ENCODE measurements at places on chromosomes 6 and 20.
A peak's percentile ranks its signal among the peaks of the same experiment; 100 is the strongest.

GRCh38 chr6:31033075-31033474 is 22.8 kb downstream of the MUC22 start:
- DNase-seq = no peak
- H3K36me3 ChIP-seq = no peaks in the 10 kb centered on the region
- no peaks in the 10 kb centered on the region for H3K27me3 ChIP-seq
- H3K4me3 ChIP-seq = no peak overlapping the region

- peaks cover 22% of the 10 kb centered on the region for H3K4me1 ChIP-seq
- H3K27me3 ChIP-seq = no peaks in the 10 kb centered on the region
- DNase-seq = no peak
These were observed 2.8 kb downstream of the RNF24 start for GRCh38 chr20:4012589-4012988.

- no peak for DNase-seq
- H3K27me3 ChIP-seq = no peaks in the 10 kb centered on the region
- H3K27ac ChIP-seq = no peak overlapping the region
- no peak overlapping the region for H3K4me3 ChIP-seq
- peaks cover 12% of the 10 kb centered on the region for H3K4me1 ChIP-seq
These were observed 49.3 kb downstream of the LYRM4 start for GRCh38 chr6:5211492-5211891.

- H3K27ac ChIP-seq = peak overlapping the region; percentile 87
- peak; percentile 37 for DNase-seq
- H3K4me1 ChIP-seq = peaks cover 78% of the 10 kb centered on the region
These were observed 62.0 kb downstream of the GFOD1 start for GRCh38 chr6:13425270-13425873.

- no peak overlapping the region for H3K4me3 ChIP-seq
- no peak overlapping the region for H3K27ac ChIP-seq
- peaks cover 3% of the 10 kb centered on the region for H3K4me1 ChIP-seq
- H3K27me3 ChIP-seq = no peaks in the 10 kb centered on the region
- H3K36me3 ChIP-seq = peaks cover 15% of the 10 kb centered on the region
These were observed 279.1 kb upstream of the THEMIS start for GRCh38 chr6:128179876-128180438.

- peaks cover 1% of the 10 kb centered on the region for H3K4me1 ChIP-seq
- no peak overlapping the region for H3K27ac ChIP-seq
- no peak for DNase-seq
- H3K4me3 ChIP-seq = no peak overlapping the region
These were observed 31.6 kb downstream of the MYLK4 start for GRCh38 chr6:2719093-2719455.

GRCh38 chr20:15739035-15739434 is 834.2 kb downstream of the KIF16B start:
- DNase-seq = no peak
- H3K4me1 ChIP-seq = no peaks in the 10 kb centered on the region
- no peaks in the 10 kb centered on the region for H3K27me3 ChIP-seq
- H3K4me3 ChIP-seq = no peak overlapping the region
- no peaks in the 10 kb centered on the region for H3K36me3 ChIP-seq

DNA sequence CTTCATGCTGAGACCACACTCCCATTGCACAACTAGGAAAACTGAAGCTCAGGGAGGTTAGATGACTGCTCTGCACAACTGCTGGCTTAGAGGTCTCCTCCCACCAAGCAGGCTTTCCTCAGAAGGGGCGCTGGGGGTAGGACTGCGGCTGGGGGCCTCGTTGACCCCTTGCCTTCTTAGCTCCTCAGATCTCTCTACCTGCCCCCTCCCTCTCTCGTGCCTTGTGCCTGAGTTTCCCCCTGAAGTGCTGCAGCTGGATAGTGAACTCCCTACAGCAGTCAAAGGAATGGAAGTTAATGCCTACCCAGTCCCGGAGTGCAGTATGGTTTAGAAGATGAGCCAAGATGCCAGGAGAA is 149.8 kb downstream of the GRM4 start:
- no peak for DNase-seq
- H3K27me3 ChIP-seq = peaks cover 12% of the 10 kb centered on the region
- H3K4me3 ChIP-seq = no peak overlapping the region
- no peak overlapping the region for H3K27ac ChIP-seq

- DNase-seq = no peak
- H3K4me3 ChIP-seq = no peak overlapping the region
- no peaks in the 10 kb centered on the region for H3K27me3 ChIP-seq
- H3K4me1 ChIP-seq = no peaks in the 10 kb centered on the region
- H3K27ac ChIP-seq = no peak overlapping the region
These were observed 577.5 kb downstream of the QKI start for GRCh38 chr6:163992056-163992455.

GRCh38 chr6:21596145-21596948 is 2.8 kb downstream of the SOX4 start:
- H3K27ac ChIP-seq = peak overlapping the region; percentile 96
- H3K27me3 ChIP-seq = no peaks in the 10 kb centered on the region
- H3K36me3 ChIP-seq = no peaks in the 10 kb centered on the region
- peak; percentile 84 for DNase-seq
- peaks cover 34% of the 10 kb centered on the region for H3K4me1 ChIP-seq

DNA sequence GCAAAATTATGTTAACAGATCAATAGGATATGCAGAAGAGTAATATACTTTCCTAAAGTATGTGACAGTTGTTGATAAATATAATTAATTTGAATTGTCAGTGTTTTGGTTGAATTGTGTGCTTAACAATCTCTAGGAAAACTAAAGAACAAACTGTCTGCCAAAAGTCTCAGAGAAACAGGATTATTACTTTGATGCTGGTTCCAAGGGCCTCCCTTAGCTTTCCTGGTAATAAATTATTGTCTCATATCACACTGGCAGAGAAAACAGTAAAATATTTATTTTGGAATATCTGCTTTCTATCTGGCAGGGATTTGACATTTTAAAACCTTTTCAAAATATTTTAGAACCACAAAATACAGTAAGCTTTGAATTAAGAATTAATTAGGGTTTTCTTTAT is 40.1 kb upstream of the CARMIL1 start:
- H3K36me3 ChIP-seq = no peaks in the 10 kb centered on the region
- H3K27ac ChIP-seq = no peak overlapping the region
- H3K27me3 ChIP-seq = no peaks in the 10 kb centered on the region
- H3K4me3 ChIP-seq = no peak overlapping the region
- DNase-seq = no peak
- no peaks in the 10 kb centered on the region for H3K4me1 ChIP-seq

DNA sequence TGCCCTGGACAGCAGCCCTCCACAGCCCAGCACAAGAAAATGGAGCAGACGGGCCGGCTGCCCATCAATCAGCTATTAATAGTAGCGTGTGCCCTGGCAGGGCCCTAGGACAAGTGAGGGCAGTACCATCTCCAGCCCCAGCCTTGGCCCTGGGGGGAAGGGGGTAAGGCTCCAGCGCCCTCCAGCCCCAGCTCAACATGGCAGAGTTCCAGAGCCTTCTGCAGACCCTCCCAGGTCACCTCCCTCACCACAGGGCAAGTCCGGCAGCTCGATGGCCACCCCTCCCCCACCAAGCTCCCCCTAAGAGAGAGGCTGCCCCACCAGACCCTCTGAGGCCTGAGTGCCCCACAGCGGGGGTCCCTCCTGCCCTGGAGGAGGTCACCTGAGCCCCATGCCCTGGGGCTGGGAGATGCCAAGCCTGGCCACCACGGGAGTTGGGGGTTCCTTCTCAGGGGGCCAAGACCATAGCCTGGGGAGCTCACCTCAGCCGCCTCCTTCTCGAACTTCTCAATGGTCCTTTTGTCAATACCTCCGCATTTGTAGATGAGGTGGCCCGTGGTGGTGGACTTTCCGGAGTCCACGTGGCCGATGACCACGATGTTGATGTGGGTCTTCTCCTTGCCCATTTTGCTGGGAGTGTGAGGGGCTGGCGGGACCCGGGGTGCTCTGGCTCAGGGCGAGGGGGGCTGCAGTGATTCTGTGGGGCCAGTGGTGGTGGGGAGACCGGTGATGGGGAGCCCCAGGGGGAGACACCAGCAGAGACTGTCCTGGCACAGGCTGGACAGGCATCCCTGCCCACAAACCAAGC is 1.5 kb downstream of the EEF1A2 start:
- H3K27ac ChIP-seq = no peak overlapping the region
- no peak for DNase-seq
- H3K4me3 ChIP-seq = peak overlapping the region; percentile 50
- H3K27me3 ChIP-seq = peaks cover 57% of the 10 kb centered on the region
- H3K36me3 ChIP-seq = no peaks in the 10 kb centered on the region

GRCh38 chr20:16069389-16070010 is 503.7 kb downstream of the KIF16B start:
- peaks cover 12% of the 10 kb centered on the region for H3K4me1 ChIP-seq
- no peak overlapping the region for H3K4me3 ChIP-seq
- H3K27ac ChIP-seq = no peak overlapping the region
- no peak for DNase-seq
- no peaks in the 10 kb centered on the region for H3K27me3 ChIP-seq
- H3K36me3 ChIP-seq = no peaks in the 10 kb centered on the region

DNA sequence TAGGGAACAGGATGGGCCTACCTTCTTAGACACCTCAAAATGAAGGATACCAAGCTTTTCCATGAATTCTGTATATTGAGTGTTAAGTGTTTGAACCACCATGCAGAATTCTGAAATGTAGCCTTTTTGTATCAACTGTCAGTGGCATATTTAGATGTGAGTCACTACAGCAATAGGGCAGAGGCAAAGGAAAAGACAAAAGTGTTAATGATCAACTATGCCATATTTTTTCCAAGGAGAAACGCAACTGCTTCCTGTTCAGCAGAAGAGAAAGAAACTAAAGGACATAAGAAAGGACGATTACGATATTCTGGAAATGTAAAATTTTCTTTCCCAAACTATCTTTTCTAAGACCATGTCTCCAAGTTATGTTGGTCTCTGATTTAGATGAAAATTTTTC is 104.6 kb upstream of the RSPO3 start:
- no peaks in the 10 kb centered on the region for H3K36me3 ChIP-seq
- no peak overlapping the region for H3K4me3 ChIP-seq
- DNase-seq = no peak
- H3K27me3 ChIP-seq = no peaks in the 10 kb centered on the region
- H3K4me1 ChIP-seq = no peaks in the 10 kb centered on the region
- no peak overlapping the region for H3K27ac ChIP-seq

DNA sequence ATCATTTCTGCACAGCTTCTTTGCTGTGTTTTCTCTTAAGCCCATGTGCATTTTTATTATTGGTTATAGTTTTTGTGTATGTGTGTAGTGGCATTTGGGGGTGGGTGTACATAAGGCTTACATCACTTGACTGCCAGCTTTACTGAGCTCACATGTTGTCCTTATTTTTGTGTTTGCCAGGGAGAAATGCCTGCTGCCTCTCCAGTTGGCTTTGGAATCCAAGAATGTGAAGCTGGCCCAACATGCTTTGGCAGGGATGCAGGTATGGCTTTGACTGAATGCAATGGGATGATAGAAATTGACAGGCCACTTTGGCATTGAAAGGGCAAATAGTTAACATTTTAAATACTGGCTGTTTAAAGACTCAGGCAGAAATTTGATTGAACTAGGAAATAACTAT is 11.4 kb downstream of the PBOV1 start:
- no peaks in the 10 kb centered on the region for H3K27me3 ChIP-seq
- H3K36me3 ChIP-seq = no peaks in the 10 kb centered on the region
- H3K27ac ChIP-seq = no peak overlapping the region
- H3K4me3 ChIP-seq = no peak overlapping the region
- DNase-seq = no peak

- peaks cover 31% of the 10 kb centered on the region for H3K27me3 ChIP-seq
- peak overlapping the region; percentile 44 for H3K4me3 ChIP-seq
- no peak overlapping the region for H3K27ac ChIP-seq
- no peaks in the 10 kb centered on the region for H3K36me3 ChIP-seq
- H3K4me1 ChIP-seq = peaks cover 13% of the 10 kb centered on the region
These were observed 19.9 kb downstream of the COL9A1 start for GRCh38 chr6:70282919-70283461.

- no peak overlapping the region for H3K27ac ChIP-seq
- H3K27me3 ChIP-seq = no peaks in the 10 kb centered on the region
- DNase-seq = no peak
- no peaks in the 10 kb centered on the region for H3K36me3 ChIP-seq
- no peaks in the 10 kb centered on the region for H3K4me1 ChIP-seq
These were observed 306.9 kb upstream of the SGK1 start for GRCh38 chr6:134624781-134625180.

DNA sequence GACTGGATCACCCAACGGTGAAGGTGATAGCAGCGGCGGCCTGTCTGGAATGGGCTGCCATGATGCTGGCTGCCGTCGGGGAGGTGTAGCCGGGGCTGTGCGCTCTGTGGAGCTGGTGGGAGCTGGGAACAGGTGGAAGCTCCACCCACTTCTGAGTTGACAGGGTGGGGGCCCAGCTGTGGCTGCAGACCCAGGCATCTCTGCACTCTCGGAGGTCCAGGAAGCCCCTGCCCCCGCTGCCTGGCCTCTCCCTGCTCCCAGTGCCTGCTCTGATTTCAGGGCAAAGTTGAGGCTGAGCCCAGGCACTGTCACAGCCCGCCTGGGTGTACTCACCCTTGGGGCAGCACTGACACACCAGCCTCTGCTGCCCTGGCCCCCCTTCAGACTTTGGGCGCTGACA is 18.1 kb upstream of the CHRNA4 start:
- no peak for DNase-seq
- peaks cover 84% of the 10 kb centered on the region for H3K27me3 ChIP-seq
- H3K36me3 ChIP-seq = no peaks in the 10 kb centered on the region
- H3K4me1 ChIP-seq = peaks cover 5% of the 10 kb centered on the region
- H3K4me3 ChIP-seq = no peak overlapping the region

GRCh38 chr6:158143700-158144099 is 24.4 kb downstream of the SERAC1 start:
- no peaks in the 10 kb centered on the region for H3K4me1 ChIP-seq
- no peaks in the 10 kb centered on the region for H3K27me3 ChIP-seq
- H3K36me3 ChIP-seq = peaks cover 74% of the 10 kb centered on the region
- H3K27ac ChIP-seq = no peak overlapping the region
- no peak for DNase-seq
- H3K4me3 ChIP-seq = no peak overlapping the region

GRCh38 chr6:108565091-108565766 is 4.5 kb downstream of the FOXO3 start:
- H3K4me3 ChIP-seq = peak overlapping the region; percentile 96
- peaks cover 39% of the 10 kb centered on the region for H3K36me3 ChIP-seq
- DNase-seq = peak; percentile 46
- peaks cover 38% of the 10 kb centered on the region for H3K4me1 ChIP-seq

DNA sequence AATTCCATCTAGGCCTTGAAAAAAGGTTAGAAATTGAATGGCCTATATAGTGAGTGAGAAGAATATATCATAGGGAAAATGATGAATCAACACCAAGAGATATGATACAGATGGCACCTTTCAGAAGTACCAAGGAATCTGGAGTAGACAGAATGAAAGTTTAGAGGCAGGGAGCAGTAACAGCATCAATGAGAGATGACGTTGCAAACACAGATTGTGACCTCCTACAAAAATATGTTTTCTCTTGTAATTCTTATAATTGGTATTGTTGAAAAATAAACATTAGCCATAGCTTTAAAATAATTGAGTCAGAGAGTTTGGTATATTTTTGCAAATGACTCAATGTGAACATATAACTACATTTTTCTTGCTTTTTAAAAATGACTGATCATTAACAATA is 1223.1 kb upstream of the GJE1 start:
- H3K27ac ChIP-seq = no peak overlapping the region
- no peaks in the 10 kb centered on the region for H3K36me3 ChIP-seq
- H3K4me1 ChIP-seq = no peaks in the 10 kb centered on the region
- H3K27me3 ChIP-seq = no peaks in the 10 kb centered on the region
- no peak overlapping the region for H3K4me3 ChIP-seq
